Bronchus fibroblast of lung (primary cell): ENCODE measurements at places on chromosomes 7 and 10. TPM values are rescaled to one million over a fixed set of nuclear protein-coding genes. Genes with fewer than 3 reads are reported as not detected.

Gene TET1
- total RNA-seq: 1.8 and 2.0 TPM in 2 replicates

Gene PITX3
- not detected in 2 replicates for total RNA-seq

Gene SLC16A9
- total RNA-seq: 1.3 and 2.0 TPM in 2 replicates

Gene FKBP6
- total RNA-seq: not detected in 2 replicates

Gene SPOCK2
- 0.15 and 0.34 TPM in 2 replicates for total RNA-seq

Gene PNLIPRP3
- total RNA-seq: not detected in 2 replicates

Gene TMEM140
- 0.59 and 0.67 TPM in 2 replicates for total RNA-seq

Gene KNDC1
- total RNA-seq: 0.15 and 0.17 TPM in 2 replicates

Gene MRLN
- total RNA-seq: not detected in 2 replicates

Gene ADCY1
- total RNA-seq: 0.15 and 0.17 TPM in 2 replicates

Gene CFAP46
- 1.6 and 3.9 TPM in 2 replicates for total RNA-seq

Gene GJD4
- not detected in 2 replicates for total RNA-seq
